Activated gamma-delta T cell treated with Interleukin-2 at 50 U/mL for 16 hours (primary cell): ENCODE measurements at places on chromosomes 13 and 19.

DNA sequence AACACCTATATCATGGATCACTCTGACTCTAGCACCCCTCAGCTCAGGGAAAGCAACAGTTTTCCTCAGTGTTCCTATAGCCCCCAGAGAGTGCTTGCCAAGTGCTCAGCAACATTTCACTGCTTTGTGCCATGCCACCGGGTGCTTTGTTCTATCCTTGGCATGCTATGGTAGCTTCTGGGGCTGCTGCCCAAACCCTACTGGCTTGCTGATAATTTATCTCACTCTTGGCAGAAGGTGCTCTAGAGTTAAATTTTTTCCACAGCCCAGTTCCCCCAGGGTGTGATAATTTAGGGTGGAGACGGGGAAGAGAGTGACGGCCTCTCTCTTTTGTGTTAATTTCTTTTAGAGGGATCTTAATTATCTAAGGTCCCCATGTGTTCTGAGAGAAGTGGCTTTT, 12.6 kb upstream of the CSNK1A1L start:
- no peak for DNase-seq

GRCh38 chr13:48515732-48516131, 17.1 kb downstream of the RCBTB2 start:
- DNase-seq: no peak

- no peak for DNase-seq
Measured at GRCh38 chr13:100363285-100363711, 225.3 kb downstream of the GGACT start.

DNA sequence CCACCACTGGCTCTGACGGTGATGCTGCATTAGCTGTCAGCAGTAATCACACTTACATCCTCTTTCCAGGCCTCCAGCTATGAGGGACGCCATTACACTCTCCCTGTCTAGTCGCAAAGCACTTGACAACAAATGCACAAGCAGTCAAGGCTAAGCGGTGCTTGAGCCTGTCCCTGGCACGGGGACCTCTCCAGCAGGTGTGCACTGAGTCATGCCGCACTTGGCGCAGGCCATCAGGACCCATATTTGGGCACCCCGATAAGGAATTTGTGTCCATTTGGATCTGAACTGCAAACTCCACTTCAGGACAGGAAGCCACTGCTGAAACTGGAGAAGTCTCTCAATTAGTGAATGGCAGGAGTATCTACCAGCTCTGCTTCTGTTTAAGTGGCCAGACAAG, 301.9 kb upstream of the OBI1 start:
- DNase-seq: no peak

DNA sequence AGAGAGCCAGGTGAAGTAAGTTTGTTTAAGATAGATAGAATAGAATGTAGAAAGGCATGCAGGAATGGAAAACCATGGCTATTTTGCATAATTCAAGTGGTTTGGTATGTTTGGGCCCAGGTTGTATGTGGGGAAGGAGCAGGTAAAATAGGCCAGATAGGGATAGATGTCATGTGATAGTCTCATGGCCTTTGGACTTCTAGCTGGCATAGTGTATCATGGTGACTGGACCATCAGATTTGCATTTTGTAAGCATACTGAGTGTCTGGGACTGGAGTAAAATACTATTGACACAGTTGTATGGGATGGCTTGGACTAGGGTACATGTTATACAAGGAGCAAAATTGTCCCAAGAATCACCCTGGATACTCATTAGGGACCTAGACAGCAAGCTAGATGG, 38.9 kb downstream of the COG3 start:
- DNase-seq: no peak

DNA sequence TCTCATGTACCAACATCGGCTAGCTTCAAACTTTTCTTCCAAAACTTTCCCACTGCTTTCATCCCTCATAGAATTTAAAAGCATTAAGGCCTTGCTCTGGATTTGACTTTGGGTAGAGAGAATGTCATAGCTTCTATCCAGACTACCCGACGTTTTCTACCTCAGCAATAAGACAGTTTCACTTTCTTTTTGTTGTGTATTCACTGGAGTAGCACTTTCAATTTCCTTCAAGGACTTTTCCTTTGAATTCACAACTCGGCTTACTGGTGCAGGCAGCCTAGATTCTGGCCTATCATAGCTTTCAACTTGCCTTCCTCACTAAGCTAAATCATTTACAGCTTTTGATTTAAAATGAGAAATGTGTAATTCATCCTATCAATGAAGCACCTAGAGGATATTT, 420.4 kb upstream of the GPC6 start:
- no peak for DNase-seq

- DNase-seq: no peak
Measured at GRCh38 chr13:114119196-114119595, 13.2 kb downstream of the RASA3 start.

DNA sequence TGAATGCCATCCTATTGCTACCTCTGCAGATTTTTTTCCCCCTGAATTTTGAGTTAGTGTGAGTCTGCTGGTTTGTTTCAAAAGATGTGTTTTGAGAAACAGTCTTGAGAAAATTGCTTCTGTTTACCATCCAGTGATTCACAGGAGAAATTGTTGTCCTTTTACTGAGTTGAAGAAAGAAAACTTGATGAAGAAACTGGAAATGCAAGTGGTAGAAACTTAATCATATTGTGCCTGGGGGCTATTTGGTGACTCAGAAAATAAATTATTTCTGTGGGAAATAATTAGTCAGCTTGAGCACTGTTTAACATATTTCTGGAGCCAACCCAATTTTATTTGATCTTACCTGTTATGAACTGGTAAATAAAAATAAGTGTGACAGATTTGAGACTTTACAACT, 35.4 kb downstream of the PAN3 start:
- DNase-seq: no peak

- DNase-seq: no peak
Measured at GRCh38 chr19:55544776-55545439, 435 bp downstream of the SBK3 start.

DNA sequence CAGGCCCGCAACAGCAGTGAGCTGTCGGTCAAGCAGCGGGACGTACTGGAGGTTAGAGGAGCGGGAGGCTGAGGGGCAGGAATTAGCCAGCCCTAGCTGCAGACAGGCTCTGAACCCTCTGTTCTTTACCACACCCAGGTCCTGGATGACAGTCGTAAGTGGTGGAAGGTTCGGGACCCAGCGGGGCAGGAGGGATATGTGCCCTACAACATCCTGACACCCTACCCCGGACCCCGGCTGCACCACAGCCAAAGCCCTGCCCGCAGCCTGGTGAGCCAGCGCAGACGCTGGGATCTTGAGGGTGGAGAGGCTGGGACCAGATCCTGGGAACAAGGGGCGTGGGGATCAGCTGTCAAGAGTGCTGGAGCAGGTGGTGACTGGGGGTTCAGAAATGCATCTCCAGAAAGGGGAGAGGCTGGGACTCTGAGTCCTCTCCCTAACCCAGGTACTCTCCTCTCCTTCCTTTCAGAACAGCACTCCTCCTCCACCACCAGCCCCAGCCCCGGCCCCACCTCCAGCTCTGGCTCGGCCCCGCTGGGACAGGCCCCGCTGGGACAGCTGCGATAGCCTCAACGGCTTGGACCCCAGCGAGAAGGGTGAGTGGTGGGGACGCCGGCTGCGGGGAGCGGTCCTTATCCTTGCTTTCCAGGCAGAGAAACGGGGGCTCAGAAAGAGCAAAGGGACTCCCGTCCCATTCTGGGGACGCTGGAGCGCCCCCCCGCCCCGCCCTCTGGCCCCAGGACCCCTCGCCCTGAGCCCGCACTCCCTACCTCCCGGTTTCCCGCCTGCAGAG, 10.4 kb downstream of the EPS8L1 start:
- DNase-seq: no peak

GRCh38 chr19:56120371-56121179, 520 bp downstream of the ZNF787 start:
- DNase-seq: peak; percentile 75

GRCh38 chr19:52398081-52398441, 412 bp downstream of the ZNF528 start:
- DNase-seq: no peak
